Amygdala (tissue), 56 donors: ENCODE measurements at places on chromosomes 7 and 10.

DNA sequence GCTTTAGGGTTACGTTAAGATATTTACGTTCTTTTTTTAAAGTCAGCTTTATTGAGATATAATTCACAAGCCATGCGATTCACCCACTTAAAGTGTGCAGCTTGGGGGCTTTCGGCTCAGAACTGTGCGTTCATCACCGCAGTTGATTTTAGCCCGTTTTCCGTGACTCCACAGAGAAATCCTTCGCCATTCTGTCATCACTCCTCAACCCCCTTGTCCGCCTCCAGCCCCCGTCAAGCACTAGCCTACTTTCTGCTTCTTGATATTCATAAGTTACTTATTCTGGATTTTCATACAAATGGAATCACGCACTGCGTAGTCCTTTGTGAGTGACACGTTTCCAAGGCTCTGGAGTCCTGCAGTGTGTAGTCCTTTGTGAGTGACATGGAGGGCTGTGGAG lies 20.4 kb downstream of the FAM20C start:
- no peak for DNase-seq

DNA sequence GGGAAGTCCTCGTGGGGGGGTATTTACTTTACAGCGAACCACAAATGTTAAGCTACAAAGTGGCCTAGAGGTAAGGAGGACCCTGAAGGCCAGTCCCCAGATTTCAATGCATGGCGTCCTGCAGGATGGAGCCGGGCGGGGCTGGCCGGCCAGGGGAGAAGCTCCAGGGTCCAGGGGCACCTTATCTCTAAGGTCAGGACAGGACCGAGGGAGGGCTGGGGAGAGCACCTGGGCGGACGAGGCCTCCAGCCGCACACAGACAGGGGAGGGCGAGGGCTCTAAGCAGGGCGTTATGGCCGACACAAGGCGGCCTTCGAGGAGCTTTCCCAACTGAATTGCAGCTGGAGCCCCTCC lies 96.4 kb upstream of the DIP2C start:
- no peak for DNase-seq

- DNase-seq, result no peak
These were observed 1.2 kb downstream of the TPK1 start for GRCh38 chr7:144834641-144835144.

- no peak for DNase-seq
These were observed 260.8 kb downstream of the SKAP2 start for GRCh38 chr7:26603631-26604030.

DNA sequence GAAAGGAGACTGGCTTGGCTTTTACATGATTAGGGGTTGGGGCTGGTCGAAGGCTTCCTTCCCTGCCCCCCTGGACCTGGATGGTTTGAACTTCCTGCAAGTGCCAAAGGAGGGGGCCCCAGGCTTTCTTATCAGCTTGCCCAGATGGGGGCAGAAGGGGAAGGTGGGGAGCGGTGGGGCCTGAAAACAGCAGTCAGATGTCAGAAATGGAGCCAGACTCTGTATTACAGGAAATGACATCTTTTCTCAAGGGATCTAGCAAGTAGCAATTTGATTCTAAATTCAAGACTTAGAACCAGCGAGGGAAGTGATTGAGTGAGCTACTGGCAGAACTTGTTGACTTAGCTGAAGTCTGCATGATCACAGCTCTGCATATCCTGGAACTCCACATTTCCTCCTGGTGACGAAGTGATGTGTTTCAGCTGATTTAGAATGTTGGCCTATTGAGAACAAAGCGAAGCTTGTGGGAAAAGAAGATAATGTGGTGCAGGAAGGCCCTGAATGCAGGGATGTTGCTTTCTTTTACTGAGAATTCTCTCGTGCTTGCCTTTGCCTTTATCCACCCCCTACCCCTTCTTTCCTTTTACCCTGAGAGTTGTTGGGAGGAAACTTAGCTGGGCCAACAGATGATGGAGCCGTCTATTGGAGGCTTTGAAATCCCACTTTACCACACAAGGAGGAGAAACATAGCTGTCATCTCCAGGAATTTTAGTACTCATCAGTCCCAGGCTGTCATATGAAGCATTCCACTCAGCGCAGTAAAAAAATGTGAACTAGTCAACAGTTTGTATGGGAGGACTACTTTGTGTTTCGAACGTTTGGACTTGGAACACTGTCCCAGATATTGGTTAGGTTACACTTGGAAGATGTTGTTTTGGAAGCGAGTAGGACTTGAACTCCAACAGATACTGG lies 43.2 kb downstream of the CCNY start:
- peak; percentile 31 for DNase-seq

GRCh38 chr7:87426160-87426559 lies 49.3 kb downstream of the ABCB4 start:
- DNase-seq, result no peak

GRCh38 chr7:101519324-101520023 lies 109.6 kb downstream of the MYL10 start:
- DNase-seq, result no peak

GRCh38 chr10:117135480-117136140 lies 2.5 kb downstream of the VAX1 start:
- DNase-seq, result no peak

- no peak for DNase-seq
These were observed 50.2 kb downstream of the RABGEF1 start for GRCh38 chr7:66790725-66791124.

GRCh38 chr10:110214371-110214826 lies 7.0 kb downstream of the MXI1 start:
- no peak for DNase-seq

DNA sequence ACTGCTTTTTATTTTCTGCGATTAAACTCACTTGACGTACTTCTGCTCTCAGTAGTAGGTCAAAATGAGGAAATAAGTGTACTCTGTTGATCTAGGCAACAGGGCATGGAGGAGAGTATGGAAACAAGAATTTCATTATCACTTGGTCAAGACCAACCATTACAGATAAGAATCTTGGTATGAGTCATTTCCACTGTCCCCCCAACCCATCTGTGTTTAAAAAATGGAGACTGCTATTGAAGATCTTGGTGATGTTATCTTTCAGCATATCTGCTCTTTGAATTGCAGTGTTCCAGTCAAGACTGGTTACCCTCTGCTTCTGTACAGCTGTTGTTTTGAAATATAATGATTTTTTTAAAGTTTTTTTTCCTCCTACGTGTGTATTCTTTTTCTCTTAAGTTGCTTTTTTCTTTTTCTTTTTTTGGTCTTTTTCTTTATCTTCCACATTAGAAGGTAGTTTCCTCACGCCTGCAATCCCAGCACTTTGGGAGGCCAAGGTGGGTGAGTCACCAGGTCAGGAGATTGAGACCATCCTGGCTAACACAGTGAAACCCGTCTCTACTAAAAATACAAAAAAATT lies 11.7 kb downstream of the STAM start:
- no peak for DNase-seq

- no peak for DNase-seq
These were observed 1024.8 kb upstream of the AUTS2 start for GRCh38 chr7:68573271-68574005.

- DNase-seq, result no peak
These were observed 146.5 kb downstream of the SFMBT2 start for GRCh38 chr10:7264313-7264756.

- DNase-seq, result no peak
These were observed 167.0 kb upstream of the PPP1R3A start for GRCh38 chr7:114085592-114086501.

GRCh38 chr7:116461500-116461899 lies 38.0 kb upstream of the CAV2 start:
- no peak for DNase-seq
